ENCODE measurements at places on chromosomes 12 and 14.

DNA sequence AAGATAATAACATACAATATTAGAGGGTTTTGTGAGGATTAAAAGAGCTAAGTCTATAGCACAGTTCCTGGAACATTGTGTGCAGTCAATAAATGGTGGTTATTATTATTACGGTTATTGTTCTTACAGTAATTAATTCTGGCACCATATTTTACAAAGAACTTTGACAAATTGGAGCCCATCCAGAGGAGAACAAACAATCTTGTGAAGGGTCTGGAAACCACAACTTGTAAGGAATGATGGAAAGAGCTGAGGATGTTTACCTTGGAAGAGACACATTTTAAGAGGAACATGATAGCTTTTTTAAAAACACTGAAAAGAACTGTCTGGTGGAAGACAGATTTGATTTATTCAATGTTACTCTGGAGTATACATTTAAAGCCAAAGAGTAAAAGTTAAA lies 150.5 kb upstream of the KRR1 start:
- DNase-seq, result no peak

DNA sequence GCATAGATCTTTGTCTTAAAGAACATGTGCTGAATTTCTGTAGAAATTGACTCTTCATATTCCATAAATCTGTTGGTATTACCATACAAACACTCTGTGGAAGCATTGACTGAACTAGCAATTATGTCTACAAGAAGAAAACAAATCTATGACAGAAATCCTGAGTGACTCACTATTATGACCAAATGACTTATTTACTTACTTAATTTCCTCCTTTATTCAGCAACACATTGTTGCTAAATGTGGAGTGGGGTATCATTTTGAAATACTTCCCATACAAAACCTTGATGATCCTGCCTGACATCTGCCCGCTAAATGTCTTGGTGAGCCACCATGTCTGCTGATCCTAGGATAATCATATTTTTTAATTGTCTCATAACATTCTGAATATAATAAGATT lies 99.1 kb upstream of the SLCO1C1 start:
- DNase-seq, result no peak

DNA sequence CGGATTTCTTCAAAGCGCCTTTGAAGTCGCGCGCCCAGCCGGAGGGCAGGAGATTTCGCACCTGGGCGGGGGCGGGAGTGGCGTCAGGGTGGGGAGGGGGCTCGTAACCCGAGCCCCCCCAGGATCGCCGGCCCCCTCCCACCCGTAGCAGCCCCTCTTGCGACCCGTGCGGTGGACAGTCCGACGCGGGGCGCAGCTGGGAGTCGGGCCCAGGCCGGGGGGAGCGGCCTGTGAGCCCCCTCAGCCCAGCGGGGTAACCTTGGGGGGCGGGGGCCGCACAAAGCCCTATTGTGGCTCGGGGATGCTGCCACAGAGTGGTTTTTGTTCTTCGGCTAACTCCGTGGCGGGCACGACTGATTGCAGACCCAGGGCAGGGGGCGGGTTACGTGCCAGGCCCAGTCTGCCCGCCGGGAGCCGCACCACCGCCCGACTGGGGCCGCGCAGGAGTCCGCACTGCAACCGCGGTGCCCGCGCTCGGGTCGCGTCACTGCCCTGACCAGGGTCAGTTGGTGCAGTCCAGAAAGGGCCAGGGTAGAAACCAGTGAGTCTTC lies 4.2 kb upstream of the AAAS start:
- no peak for DNase-seq

DNA sequence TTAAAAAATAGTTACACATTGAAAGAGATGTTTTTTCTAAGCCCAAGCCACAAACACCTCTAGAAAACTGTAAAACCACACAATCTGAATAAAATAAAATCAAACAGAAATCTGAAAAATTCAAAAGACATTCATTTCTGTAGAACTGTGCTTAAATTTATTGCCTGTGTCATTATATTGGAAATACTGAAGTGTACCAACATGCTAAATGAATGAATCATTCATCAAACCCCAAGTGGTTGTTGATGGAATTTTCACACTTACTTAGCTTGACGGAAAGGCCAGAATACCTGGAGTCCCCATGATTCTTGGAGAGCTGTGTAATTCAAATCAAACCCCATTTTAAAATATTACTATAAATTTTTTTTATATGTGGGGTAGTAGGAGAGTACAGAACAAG lies 2.7 kb downstream of the KITLG start:
- DNase-seq, result no peak

GRCh38 chr14:69468949-69469348 lies 15.6 kb upstream of the PLEKHD1 start:
- DNase-seq, result no peak

- no peak for DNase-seq
Observed at GRCh38 chr12:115867854-115868253, 409.6 kb downstream of the MED13L start.

DNA sequence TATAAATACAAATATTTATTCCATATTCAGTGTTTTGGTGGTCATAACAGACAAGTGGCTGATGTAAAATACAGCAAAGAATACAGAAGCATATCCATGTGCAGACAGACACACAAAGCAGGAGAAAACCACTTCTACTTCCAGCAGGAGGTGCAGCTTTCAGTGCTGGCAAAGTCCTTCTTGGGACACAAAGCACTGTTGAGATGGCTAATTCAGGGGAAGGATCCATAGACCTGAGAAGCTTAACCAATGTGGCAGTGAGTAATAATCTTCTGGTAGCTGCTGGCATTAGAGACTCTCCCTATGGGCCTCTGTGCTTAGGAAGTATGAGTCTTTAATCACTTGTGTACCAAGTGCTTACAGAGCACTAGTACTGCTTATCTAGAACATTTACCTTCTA lies 26.8 kb downstream of the AMN1 start:
- DNase-seq, result no peak

DNA sequence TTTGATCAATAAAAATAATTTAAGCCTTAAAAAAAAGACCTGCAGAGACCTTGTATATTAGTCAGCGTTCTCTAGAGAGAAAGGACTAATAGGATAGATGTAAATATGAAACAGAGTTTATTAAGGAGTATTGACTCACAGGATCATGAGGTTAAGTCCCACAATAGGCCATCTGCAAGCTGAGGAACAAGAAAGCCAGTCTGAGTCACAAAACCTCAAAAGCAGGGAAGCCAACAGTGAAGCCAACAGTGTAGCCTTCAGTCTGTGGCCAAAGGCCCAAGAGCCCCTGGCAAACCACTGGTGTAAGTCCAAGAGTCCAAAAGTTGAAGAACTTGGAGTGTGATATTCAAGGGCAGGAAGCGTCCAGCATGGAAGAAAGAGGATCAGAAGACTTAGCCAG lies 66.3 kb downstream of the TBX5 start:
- DNase-seq, result no peak

DNA sequence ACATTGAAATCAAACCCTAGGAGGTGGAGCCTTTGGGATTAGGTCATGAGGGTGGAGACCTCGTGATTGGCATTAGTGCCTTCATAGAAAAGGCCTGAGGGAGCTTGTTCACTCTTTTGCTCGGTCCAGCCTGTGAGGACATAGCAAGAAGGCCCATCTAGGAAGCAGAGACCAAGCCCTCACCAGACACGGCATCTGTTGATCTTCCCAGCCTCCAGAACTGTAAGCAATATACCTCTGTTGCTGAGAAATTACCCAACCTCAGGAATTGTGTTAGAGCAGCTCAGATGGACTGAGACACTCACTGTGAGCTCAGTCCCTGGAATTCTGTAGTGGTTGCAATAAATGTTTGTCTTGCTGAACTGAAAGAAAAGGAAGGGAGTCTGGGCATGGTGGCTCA lies 116.2 kb upstream of the MAP1LC3B2 start:
- DNase-seq, result no peak

DNA sequence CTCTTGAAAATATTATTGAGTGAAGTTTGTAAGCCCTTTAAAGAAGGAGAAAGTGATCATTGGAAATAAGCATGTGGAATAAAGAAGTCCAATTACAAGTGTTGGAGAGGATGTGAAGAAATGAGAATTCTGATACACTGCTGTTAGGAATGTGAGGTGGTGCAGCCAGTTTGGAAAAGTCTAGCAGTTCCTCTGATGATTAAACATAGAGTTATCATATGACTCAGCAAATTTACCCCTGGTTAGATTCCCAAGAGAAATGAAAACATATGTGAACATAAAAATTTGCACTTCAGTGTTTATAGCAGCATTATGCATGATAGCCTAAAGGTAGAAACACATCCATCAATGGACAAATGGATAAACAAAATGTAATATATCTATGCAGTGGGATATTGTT lies 319.9 kb downstream of the AEBP2 start:
- no peak for DNase-seq

- no peak for DNase-seq
Observed at GRCh38 chr14:37051680-37052079, 120.7 kb downstream of the SLC25A21 start.

- peak; percentile 35 for DNase-seq
Observed at GRCh38 chr12:106248312-106248845, 559 bp upstream of the CKAP4 start.

DNA sequence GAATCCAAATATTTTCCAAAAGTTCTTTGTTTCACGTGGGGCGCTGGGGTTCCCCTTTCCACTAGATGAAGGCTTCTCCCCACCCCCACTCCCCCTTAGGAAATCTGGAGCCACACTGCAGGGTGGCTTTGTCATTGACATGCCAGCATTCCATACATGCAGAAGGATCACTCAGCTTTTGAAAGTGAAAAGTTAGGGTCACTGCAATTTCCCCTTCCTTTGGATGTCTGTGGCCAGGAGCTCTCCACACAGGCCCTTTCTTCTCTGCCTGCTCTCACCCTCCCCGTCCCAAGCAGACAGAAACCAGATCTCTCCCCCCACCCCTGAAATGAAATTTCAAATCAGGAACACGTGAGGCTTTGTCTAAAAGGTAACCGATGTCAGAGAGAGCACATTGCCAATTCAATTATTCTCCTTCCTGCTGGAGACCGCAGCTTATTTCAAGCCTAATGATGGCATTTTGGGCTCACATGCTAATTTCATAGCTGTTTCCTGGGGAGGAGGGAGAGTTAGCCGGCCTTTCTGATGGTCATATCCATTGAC lies 153.9 kb upstream of the RFLNA start:
- no peak for DNase-seq

GRCh38 chr12:21678959-21679358 lies 21.3 kb upstream of the LDHB start:
- no peak for DNase-seq
